CD4-positive, alpha-beta T cell (primary cell): ENCODE measurements at places on chromosomes 2 and 18. TPM values are rescaled to one million over a fixed set of nuclear protein-coding genes. Genes with fewer than 3 reads are reported as not detected.

DNA sequence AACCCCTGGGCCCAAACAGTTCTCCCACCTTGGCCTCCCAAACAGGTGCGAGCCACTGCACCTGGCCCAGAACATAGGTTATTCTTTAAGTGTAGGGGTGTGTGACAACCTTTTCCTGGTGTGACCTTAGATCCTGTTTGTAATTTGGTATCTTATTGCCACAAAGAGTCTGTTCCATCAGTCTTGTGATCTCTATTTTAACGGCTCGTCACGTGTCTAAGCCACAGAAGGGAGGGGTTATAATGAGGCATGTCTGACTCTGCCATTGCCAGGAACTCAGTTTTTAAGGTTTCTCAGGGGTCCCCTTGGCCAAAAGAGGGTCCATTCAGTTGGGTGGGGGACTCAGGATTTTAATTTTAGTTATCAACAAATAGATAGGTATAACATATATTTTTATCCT, 4.4 kb upstream of the ALS2 start:
- no peak for DNase-seq
- H3K27ac ChIP-seq, result no peak overlapping the region
- H3K36me3 ChIP-seq, result no peaks in the 10 kb centered on the region
- H3K4me1 ChIP-seq, result peaks cover 11% of the 10 kb centered on the region
- H3K27me3 ChIP-seq, result no peaks in the 10 kb centered on the region

DNA sequence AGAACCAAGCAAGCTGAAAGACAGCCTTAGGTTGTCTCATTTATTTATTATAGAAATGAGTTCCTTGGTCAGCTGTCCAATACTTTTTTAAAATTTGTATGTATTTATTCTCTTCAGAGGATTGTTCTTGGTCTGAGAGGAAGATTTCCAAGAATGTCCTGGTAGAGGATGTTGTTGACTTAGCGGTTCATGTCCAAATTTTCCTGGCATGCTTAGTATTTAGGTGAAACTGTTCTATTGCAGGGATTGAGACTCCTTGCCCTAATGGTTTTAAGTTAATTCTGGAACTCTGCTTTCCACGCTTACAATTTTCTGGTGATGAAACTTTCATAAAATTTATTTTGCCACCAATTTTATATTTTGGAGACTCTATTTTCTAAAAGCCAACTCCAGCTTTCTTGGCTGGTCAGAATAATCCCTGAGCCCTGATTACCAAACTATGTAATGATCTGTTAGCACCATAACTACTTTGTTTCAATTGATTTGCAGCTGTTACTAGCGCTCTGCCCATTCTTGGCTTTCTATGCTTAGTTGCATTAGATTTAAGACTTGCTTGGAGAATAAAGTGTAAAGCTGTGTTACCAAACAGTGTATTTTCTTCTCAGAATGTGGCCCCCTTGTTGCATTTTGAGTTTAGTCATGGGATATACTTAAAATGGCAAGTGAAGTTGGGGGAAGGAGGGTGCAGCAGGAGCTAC, 1868.8 kb upstream of the CELF4 start:
- DNase-seq, result no peak
- no peaks in the 10 kb centered on the region for H3K27me3 ChIP-seq
- H3K4me1 ChIP-seq, result no peaks in the 10 kb centered on the region
- no peaks in the 10 kb centered on the region for H3K36me3 ChIP-seq
- no peak overlapping the region for H3K27ac ChIP-seq

- peaks cover 94% of the 10 kb centered on the region for H3K36me3 ChIP-seq
- H3K27ac ChIP-seq, result no peak overlapping the region
- DNase-seq, result no peak
- no peak overlapping the region for H3K4me3 ChIP-seq
- H3K27me3 ChIP-seq, result no peaks in the 10 kb centered on the region
- H3K4me1 ChIP-seq, result peaks cover 5% of the 10 kb centered on the region
Measured at GRCh38 chr2:224882291-224883171, 159.7 kb downstream of the DOCK10 start.

ZBTB7C gene
- total RNA-seq, result not detected

UBE2F gene
- total RNA-seq, result 27.4 TPM
